ENCODE measurements at places on chromosomes 11 and 22.

DNA sequence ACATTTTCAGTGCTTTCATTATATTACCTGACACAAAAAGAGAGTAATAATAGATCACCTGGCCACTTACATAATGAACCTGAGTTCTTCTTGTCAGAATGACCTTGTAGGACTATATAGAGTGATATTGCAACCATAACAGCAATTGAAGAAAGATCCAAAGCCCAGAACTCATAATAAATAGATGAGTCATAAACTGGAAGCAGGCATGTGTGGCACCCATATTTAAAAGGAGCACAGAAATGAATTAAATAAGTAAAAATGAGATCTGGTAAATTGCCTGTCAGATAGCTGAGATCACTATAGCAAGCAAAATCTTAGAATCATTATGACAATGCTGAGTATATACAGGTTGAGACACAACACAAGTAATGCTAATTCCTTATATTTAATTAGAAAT, 331.8 kb downstream of the AASDHPPT start:
- no peak for DNase-seq

DNA sequence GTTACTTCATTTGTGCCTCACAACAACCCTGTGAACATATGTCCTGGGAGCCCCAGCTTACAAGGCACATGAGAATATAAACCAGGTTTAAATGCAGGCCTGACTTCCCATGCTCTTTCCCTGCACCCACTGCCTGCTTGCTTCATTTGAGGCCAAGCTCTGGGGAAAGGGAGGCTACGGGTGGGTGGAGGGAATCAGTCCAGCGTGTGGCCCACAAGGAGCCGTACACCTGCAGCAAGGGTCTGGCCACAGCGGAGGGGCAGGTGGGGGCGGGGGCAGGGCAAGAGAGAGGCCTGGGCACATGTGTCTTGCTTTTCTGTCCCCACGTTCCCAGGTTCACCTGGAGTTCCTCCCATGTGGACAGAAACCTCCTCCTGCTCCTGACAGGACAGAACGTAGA, 26.2 kb downstream of the FAM83F start:
- DNase-seq = no peak

GRCh38 chr11:120869516-120870011, 154.3 kb upstream of the TBCEL start:
- no peak for DNase-seq

DNA sequence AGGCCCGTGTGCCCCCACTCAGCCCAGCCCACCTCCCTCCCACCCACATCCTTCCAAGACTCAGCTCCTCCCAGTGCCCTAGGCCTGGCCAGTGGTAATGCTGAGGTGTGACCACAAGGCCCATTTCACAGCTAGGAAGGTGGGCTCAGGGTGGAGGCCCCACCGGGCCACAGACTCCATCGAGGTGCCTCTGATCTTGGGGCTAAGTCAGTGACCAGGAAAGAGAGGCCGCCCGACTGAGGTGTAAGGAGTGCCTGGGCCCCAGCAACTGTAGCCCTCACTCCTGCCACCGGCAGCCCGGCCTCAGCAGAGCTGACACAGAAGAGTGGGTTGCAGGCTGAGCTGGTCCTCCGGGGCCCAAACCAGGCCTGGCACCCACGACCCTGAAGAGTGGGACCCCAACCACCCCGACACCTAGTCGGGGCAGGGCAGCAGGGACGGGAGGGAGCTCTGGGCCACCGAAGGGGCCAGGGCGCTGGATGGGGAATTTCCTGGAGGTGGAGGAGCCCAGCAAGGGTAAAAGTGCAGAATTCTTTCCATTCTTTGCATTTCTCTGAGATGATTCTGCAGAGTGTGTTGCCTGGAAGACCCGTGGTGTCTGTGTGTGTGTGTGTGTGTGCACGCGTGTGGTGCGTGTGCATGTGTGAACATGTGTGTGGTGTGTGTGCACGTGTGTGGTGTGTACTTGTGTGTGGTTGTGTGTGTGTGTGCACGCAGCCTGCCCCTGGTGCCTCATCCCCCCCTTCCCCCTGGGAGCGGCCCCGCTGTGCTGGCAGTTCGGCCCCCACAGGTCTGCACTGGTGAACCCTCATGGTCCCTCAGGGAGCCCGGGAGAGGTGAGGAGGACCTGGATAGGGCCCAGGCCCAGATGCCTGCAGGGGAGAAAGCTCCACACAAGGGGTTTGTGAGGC, 8.3 kb upstream of the PIM3 start:
- DNase-seq = no peak

GRCh38 chr22:49201046-49201970, 626.4 kb downstream of the BRD1 start:
- no peak for DNase-seq

DNA sequence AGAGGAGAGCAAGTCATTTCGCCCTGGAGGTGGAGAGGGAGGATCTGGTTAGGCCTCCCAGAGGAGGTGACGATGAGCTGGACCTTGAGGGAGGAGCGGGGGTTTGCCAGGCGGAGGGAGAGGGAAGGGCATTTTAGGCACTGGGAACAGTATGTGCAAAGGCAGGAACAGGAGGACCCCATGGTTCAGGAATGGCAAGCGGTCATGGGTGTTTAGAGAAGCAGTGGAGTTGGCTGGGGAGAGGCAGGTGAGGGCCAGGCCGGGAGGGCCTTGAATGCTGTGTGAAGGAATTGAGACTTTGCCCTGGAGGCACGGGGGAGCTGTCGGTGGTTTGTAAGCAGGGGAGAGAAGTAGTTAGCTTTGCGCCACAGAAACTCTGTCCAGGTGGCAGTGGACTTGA, 10.3 kb downstream of the PRDM11 start:
- no peak for DNase-seq

GRCh38 chr11:19076744-19077589, 16.4 kb upstream of the MRGPRX2 start:
- DNase-seq = no peak

DNA sequence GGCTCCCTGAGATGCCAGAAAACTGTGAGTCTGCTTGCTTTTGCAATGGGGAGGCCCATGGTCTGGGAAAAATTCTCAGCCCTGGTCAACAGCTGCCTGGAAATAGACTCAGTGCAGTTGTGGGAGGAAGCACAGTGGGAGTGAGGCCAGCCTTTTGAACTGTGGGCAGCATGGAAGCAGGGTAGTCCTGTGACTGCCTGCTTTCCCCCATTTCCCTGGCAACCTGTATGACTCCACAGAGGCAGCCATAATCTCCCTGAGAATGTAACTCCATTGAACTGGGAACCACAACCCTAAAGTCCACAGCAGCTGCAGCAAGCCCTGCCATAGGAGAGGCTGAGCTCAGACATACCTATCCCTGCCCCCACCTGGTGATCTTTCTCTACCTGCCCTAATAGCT, 494.6 kb upstream of the FAT3 start:
- no peak for DNase-seq

DNA sequence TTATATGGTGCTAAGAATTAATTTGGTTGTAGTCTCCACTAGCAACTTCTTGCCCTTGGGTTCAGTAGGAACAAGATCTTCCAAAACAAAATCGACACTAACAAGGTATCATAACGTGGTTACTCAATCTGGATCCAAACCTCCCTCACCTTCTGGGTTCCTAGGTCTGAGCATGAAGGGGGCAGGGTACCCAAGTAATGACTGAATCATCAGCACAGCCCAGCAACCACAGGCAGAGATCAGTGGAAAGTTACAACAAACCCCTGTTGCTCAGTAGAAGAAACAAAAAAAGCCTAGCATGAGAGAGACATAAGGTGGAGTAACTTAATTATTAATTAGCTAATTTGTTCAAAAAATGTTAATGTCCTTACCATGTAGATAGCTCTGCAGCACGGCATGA, 221.4 kb downstream of the BLID start:
- no peak for DNase-seq

DNA sequence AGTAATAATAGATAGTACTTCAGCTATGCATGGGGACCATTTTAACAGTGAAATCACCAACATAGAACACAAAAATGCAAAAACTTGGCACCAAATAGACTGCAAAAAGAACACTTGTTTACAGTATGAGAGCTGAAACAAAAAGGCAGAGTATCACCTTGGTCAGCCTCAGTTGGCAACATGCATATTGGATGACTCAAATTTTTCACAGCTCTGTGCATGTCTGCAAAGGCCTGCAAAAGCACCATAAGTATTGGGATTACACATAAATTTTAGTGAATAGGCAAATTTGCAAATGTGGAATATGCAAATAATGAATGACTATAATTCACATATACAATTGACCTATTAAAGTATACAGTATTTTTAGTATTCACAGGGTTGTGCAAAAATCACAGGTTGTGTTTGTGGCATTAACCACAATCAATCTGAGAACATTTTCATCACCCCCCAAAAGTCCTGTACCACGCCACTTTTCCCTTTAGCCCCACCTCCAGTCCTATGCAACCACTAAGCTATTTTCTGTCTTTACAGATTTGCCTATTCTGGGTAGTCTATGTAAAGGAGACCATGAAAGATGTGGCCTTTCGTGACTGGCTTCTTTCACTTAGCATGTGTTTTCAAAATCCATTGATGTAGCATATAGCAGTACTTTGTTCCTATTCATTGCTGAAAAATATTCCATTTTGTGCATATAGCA, 47.2 kb downstream of the CCDC15 start:
- DNase-seq = no peak

DNA sequence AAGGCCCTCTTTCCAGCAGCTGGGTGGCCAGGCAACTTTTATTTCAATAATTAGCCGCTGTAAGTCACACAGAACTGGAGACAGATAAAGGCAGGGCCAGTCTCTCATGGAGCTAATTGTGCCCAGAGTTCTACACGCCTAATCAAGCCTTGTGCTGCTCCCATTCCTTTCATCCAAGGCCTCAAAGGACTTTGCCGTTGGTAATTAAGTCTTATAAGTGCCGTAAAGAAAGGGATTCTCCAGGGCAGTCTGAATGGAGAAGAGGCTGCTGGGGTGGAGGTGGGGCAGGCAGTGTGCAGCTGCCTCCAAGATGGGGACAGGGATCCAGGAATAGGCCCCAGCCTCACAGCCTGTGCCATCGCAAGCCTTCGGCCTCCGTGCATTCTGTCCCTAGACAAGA, 357.9 kb downstream of the TENM4 start:
- no peak for DNase-seq

DNA sequence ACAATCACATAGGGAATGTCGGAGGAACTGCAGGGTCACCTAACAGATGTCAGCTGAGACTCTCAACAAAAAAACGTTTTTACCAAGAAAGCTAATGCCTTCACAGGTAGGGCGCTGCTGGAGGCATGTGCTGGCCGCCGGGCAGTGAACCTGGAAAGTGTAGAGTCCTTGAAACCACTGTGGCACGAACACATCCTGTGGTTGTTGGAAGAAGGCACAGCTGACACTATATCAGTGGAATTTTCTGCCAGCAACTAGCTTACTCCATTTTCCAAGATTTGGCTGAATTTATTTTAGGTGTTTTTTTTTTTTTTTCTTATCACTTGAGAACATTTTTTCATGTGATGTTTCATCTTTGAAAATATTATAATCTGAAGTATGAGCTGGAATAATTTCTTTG, 14.2 kb downstream of the TRMU start:
- no peak for DNase-seq

GRCh38 chr11:12727563-12728211, 53.5 kb downstream of the TEAD1 start:
- no peak for DNase-seq

- DNase-seq = no peak
Observed at GRCh38 chr11:6365659-6366058, 24.6 kb upstream of the SMPD1 start.

DNA sequence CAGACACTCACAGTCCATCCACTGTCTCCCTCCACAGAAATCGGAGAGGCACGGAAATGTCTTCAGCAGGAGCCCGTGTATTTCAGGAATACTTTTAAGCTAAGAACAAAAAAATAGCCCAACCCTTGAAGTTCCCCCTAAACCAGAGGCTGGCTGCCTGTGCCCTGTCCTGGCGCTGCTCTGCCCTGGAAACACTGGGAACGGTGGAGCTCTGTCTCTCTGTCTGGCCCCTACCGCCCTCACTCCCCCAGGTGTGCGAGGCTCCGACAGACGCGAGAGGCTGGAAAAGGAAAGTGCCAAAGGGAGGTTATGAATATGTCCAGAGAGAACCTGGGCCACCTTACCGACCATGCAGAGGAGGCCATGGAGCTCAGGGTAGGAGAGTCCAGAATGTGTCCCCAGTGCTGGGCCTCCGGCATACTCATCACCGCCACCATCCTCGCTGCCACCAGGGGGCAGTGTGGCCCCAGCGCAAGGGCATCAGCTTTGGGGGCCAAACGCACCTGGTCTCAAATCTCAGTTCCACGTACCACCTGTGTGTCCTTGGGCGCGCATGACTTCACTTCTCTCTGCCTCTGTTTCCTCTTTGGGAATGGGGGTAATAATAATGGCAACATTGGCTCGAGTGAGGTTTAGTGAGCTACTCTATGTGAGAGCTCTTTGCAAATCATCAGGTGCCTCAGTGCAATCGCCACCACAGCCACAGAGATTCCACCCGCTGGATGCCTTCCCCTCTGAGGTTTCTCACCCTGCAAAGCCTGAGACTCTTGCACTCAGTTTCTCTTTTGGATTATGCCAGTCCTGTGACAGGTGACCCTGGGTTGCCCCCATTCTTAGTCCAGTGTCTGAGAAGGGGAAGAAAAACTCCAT, 10.4 kb upstream of the SLCO2B1 start:
- DNase-seq = no peak

DNA sequence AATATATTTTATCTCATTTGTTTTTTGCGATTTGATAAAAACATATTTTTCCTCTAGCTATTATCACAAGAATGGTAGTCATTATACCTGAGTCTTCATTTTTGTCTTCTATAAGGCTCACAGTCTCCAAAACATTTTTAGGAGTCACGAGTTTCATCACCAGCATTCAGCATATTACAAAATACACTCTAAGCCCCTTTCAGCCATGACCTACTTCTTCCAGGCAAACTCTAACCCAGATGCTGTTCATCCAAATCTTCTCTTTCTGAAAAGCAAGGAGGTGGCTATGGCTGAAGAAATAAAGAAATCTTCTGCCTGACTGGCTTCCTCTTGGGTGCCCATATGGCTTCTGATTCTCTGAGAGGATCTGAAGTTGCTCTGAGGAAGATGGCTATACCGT, 35.7 kb upstream of the USP47 start:
- no peak for DNase-seq

GRCh38 chr11:58133309-58134076, 8.2 kb upstream of the OR9I1 start:
- no peak for DNase-seq

DNA sequence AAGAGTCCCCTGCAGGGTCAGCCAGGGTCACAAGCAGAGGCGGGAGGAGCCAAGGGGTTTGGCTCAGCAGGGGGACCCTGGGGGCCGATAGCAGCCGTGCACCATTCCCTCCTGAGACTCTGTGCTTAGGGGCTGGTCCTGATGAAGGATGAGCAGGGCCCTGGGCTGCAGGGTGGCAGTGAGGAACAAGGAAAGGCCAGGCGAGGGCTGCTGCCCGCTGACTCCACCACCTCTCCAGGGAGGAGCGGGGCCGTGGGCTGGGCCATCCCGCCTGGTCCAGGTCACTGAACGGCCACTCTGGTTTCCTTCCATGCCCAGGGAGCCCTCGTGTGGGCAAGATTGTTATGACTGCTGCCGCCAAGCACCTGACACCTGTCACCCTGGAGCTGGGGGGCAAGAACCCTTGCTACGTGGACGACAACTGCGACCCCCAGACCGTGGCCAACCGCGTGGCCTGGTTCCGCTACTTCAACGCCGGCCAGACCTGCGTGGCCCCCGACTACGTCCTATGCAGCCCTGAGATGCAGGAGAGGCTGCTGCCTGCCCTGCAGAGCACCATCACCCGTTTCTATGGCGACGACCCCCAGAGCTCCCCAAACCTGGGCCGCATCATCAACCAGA, 9.2 kb upstream of the NDUFS8 start:
- DNase-seq = no peak

GRCh38 chr11:11268119-11268518, 84.9 kb downstream of the CSNK2A3 start:
- DNase-seq = no peak

- no peak for DNase-seq
Observed at GRCh38 chr11:117479372-117479771, 151.7 kb downstream of the CEP164 start.

- no peak for DNase-seq
Observed at GRCh38 chr11:2791521-2792380, 92.0 kb upstream of the KCNQ1OT1 start.
